ENCODE measurements at places on chromosomes 3 and 15.

- DNase-seq = no peak
Measured at GRCh38 chr3:4606911-4607310, 113.8 kb downstream of the ITPR1 start.

DNA sequence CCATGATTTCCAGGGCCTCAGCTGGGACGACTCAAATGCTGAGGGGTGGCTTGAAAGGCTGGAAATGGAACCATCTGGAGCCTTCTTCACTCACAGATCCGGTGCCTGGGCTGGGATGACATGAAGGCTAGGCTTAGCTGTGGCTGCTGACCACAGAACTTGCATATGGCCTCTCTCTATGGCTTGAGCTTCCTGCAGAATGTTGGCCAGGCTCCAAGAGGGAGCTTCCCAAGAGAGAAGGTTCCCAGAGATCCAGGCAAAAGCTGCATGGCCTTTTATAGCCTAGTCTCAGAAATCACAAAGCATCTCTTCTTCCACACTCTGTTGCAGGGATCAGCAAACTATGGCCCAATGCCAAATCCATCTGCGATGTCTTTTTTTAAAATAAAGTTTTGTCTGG is 44.8 kb downstream of the GATM start:
- no peak for DNase-seq

GRCh38 chr3:40254891-40255290 is 54.6 kb upstream of the EIF1B start:
- DNase-seq = no peak

- no peak for DNase-seq
Measured at GRCh38 chr15:72825829-72826228, 42.3 kb upstream of the ADPGK start.

DNA sequence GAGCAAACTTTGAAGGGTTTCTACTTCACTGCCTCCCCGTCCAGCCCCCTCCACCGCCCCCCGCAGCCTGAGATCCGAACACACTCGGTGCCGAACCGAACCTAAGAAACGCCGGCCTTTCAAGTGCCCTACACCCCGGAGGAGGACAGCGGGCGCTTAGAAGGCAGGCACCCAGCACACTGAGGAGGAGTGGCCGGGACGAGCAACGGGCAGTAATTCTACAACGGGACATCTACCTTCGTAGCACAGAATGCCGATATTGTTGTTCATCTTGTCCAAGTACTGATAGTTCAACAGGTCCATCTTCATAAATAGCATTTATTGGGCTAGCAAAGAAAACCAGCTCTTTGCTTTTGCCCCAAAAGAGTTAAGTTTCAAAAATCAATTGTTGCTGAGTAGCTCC is 513 bp downstream of the VGLL4 start:
- DNase-seq = no peak

- DNase-seq = no peak
Measured at GRCh38 chr3:134638385-134639030, 12.3 kb downstream of the KY start.

DNA sequence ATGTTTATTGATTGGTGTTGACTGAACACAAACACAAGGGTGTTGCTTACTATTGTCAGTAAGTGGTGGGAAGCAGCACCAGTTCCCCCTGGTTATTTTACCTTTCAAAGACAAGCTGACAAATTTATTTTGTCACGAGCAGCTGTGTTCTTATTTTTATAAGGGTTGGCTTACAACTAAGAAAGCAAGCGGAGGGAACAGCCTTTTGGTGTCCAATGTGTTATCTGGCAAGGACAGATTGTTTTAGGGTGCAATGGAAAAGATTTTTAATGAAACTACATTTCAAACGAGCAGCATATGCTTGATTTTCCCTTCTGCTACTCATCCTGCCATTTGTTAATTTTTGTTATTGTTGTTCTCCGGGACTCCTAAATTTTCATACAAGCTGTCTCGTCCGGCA is 920.6 kb upstream of the CFAP20DC start:
- no peak for DNase-seq

- no peak for DNase-seq
Measured at GRCh38 chr3:31903686-31904431, 77.2 kb downstream of the OSBPL10 start.

GRCh38 chr3:33111581-33111980 is 2.2 kb upstream of the CRTAP start:
- no peak for DNase-seq

DNA sequence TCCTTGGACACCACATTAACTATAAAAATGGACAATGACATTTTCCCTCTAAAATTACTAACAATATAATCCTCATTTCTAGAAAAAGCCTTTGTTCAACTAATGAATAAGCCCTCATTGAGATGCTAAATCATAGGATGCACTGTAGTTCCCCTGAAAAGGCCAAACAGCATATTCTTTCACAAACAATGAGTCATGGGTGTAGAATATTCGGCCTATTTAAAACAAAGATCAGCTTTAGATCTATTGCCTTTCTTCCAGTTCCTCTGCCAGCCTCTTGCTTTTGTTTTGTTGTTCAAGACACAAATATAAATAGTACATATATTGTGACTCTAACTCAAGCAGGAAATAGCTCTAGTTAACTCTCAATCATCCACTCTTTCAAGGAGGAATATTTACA is 82.5 kb downstream of the ADAM10 start:
- no peak for DNase-seq

DNA sequence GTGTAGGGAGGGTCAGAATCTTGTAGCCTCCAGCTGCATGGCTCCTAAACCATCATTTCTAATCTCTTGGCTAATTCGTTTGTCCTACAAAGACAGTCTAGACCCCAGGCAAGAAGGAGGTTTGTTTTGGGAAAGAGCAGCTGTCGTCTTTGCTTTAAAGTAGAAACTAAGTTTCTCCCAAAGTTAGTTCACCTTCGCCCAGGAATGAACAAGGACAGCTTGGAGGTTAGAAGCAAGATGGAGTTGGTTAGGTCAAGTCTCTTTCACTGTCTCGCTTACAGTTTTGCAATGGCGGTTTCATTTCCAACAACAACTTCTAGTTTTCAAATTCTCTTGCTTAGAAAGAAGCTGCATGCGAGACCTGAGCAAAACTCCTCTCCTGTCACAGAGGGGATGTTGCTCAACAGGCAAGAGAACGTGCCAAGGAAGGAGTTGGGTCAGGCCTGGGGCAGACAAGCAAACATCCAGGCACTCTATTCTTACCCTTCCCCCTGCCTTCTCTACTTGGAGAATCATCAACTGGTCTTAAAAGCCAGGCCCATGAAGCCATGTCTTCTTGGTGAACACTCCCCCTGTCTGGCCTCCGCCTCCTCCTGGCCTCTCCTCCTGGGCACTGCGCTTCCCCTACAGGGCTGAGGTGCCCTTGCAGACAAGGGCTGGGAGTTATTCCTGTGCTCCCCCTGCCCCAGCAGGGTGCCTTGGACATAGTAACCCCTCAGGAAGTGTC is 57.6 kb downstream of the TMEM44 start:
- no peak for DNase-seq

GRCh38 chr15:75153087-75153486 is 48.6 kb upstream of the C15orf39 start:
- no peak for DNase-seq

DNA sequence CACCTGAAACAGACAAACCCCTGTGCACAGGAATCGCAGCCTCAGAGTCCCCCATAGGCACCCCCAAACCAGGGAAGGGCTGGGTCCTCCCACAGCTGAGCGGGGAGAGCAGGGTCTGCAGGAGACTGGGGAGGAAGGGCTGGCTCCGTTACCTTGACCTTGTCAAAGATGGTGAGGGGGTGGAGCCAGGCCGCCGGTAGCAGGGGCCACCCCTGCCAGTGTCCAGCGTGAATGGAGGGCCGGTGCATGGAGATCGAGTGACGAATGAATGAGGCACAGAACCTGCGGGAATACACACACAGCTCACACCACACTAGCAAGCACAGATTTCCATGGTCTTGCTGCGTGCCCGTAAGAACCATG is 102.2 kb downstream of the TMEM266 start:
- no peak for DNase-seq

DNA sequence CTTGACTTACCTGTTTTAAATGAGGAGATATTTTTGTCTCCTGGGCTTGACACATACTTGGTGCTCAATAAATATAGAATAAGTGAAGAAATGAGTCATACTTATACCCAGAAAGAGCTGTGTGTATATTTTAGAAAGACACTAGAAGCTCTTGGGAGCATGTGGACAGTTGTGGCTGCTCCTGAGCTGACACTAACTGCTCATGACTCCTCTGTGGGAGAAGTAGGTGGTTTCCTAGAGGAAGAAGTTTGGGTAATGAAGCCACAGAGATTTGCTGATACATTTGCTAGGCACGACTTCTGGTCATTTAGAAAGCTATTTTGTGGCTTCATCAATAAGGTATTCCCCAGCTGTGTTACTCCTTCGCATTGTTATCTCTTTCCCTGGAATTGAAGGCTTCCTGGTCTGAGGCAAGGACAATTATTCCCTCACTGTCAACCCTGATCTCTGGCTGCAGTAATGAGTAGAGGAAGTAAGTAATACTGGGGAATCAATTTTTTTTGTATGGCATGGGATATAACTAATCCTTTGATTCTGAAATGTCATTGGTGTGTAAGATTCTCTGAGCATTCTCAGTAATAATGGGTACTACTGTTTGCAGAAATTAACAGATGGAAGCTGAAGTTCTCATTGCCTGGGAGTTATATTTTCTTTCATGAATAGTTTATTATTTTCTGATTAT is 79.6 kb upstream of the DCBLD2 start:
- DNase-seq = no peak

DNA sequence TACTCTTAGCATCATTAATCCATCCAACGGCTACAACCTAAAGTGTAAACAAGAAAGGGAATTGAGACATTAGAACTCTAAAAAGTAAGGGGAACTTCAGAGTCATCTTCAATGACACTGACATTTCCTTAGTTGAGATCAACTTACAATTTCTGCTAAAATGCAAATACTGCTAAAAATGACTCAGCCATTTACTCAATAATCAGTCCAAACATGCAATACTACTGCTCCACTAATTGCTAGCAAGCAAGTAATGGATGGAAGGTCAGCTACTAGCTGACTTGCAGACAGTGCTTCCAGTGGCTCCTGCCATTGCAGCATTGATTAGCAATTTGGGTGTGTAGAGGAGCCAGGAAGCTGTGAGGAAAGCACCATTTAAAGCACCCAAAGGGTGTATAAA is 28.4 kb downstream of the CD200R1L start:
- DNase-seq = no peak

DNA sequence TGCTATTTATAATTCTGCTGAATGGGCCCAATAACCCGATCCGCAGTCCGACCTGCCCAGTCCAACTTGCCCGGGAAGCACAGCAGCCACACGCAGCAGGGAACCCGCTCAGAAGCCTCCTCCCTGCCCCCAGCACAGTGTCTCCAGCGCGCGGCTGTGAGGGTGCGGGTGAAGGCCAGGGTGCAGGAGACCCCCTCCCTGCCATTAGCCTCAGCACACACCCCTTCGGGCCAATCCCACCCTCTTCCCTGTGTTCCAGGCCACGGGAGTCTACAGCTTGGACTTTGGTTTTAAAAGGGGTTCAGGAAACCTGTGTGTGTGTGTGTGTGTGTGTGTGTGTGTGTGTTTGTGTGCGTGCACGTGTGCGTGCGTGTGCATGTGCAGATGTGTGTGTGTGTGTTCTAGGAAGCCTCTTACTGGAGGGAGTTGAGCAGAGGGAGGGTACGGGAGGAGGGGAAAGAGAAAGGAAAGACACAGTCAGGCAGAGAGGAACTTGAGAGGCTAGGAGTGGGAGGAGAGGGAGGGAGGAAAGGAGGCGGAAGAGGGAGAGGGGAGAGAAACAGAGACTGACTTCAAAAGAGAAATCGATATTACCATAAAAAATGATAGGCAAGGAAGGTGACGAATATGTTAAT is 34.2 kb downstream of the ATP2B2 start:
- no peak for DNase-seq

GRCh38 chr3:78046566-78046965 is 1006.7 kb downstream of the ROBO2 start:
- no peak for DNase-seq

DNA sequence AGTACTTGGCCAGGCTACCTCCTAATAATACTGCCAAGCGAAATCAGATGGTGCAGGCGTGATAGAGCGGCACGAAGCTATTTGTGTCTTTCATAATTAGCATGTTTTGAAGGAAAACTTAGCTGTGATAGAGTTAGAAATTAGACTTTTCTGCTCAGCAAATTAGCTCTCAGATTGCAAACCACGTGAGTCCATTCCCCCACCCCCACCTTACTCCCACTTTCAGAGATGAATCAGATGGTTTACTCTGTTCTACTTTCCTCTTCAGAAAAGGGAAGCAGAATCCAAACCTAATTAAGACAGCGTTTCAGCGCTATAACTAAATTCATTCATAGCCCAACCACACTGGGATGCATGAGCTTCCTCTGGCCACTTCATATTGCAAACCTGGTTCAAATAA is 214.6 kb downstream of the SLCO3A1 start:
- no peak for DNase-seq

DNA sequence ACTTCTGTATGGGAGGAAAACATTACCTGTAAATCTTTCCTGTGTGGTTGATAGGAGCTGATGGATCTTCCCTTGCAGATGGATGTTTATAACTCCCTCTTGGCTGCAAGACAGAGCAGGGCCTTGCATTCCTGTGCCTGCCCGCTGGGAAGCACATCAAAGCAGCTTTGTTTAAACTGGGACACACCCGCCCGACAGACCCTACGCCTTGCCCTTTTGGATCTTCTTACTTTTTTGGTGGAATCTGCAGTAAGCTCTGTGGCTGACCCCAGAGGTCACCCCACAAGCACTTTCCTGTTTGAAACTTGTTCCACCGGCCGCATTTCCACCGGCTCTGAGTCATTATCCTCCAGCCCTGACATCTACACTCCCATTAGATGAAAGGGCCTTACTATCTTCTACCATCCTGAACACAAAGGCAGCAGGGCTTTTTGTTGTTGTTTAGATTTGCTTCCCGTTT is 244.1 kb upstream of the STT3B start:
- no peak for DNase-seq

- no peak for DNase-seq
Measured at GRCh38 chr3:44923632-44924456, 49.4 kb downstream of the TGM4 start.

GRCh38 chr3:151875759-151876158 is 2.3 kb downstream of the SUCNR1 start:
- DNase-seq = no peak

DNA sequence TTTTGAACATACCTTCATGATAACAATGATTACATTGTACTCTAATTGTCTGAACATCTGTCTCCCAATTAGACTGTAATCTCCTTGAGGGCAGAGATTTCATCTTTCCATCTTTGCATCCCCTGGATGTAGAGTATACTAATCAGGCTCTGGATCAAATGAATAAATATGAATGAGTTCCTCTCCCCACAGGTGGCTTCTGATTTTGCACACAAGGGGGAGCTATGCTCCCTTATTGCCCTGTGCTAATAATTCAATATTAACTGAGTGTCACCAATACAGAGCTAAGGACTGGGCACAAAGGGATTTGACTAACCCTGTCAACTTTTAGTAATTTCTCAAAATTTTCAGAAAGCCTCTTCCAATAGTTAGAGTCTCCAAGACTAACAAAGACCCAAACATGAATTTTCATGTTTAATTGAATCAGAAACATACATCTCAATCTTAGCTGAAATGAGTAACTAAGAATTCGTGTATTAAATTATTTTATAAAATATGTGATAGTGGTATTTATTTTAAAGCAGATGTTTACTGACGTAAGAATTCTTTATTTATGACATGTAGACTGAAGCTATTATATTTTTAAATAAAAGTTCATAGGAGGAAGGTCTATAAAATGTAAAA is 3.0 kb downstream of the DUOXA1 start:
- no peak for DNase-seq

GRCh38 chr15:87619161-87619960 is 637.2 kb downstream of the NTRK3 start:
- DNase-seq = no peak

All from activated B cell treated with CpG ODN at 0.5 μM for 24 hours (primary cell).